ENCODE measurements at places on chromosomes 1 and 21.

DNA sequence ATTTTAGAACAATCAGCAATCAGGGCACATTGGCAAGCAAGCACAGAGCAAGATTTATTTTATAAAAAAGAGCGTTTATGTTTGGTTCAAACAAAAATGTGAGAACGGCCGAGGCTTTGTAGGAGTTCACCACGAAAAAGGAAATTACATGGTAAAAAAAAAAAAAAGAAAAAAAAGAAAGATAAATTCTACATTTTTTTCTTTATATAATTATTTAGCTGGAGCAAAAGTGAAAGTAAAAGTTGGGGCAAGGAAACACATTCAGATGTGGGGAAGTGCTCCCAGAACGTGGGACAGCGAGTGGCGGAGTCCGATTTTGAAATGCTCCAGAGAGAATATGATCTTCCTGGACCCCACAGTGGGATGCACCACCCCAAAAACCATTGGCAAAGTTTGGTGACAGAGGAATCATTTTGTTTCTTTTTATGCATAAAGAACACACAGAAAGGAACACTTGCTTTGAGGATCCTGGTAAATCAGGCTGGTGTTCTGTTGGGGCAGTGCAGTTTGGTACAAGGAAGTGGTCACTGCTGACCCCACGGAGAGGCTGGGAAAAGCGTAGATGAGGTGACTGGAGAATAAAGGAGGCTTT is 16.3 kb upstream of the ATP5PO start:
- DNase-seq = no peak

- no peak for DNase-seq
Measured at GRCh38 chr1:98210064-98210463, 289.2 kb upstream of the DPYD start.

DNA sequence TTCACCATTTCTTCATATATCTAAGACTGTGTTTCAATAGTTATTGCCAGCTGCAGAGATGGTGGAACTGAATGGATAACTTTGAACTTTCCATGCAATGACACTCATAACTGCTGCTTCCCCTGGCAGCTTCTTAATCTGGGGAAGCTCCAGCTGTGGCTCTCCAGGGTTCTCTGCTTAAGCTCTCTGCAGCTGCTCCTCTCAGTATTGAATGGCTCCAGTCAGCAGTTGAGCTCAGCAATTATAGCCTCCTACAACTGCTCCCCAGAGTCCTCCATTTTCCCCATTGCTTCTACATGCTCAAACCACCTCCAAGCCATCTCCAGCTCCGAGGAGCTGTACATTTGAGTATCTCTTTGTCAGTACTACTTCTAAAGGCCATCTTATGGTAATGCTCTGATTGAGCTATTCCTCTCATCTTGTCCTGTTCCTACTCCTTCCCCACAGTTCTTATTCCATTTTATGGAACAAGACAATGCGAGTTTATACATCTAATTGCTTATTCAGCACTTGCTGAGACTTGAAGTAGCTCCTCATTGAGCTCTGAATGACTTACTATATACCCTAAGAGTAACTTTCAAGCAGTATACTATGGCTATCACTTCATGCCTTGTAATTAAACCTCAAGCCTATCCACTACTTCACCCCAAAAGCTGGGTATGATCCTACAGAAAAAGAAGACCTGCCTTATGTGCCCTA is 362.4 kb downstream of the NEGR1 start:
- no peak for DNase-seq

DNA sequence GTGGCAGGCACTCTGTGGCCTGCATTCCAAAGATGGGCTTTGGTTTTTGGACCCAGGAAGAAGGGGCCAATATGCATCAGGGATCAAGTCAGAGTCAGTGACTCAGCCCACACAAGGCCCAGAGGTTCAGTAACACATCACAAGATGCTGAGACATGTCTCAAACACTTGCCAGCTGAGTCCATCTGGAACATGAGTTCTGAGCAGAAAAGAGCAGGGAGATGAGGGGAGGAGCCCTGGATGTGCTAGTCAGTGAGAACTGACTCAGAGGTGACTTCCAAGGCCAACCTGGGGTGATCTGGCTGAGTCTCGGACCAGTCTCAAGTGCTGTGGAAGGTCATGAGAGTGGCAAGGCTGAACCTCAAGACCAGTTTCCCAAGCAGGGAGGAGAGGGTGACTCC is 150.1 kb downstream of the CDC7 start:
- DNase-seq = no peak

DNA sequence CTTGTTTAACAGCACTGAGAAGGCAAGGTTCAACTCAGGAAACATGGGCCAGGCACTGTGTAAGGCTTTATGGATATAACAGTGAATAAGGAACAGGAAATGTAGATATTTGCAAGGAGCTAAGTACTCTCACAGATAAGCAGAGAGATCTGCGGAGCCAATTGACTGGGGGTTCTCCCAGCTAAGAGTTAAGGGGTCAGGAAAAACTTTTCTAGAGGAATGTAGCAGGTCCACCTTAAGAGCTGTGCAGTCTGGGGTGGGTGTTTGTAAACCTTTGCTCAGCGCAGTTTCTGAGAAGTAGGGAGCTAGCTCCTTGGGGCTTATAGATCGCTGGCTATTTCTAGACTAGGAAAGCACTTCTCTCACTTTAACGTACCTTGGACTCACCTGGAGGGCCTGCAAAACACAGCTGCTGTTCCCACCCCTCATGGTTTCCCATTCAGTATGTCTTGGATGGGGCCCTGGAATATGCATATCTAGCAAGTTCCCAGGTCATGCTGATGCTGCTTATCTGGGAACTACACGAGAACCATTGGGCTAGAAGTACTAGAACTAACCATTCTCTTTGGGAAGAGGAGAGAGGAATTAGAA is 51.7 kb downstream of the TLCD4 start:
- DNase-seq = no peak

DNA sequence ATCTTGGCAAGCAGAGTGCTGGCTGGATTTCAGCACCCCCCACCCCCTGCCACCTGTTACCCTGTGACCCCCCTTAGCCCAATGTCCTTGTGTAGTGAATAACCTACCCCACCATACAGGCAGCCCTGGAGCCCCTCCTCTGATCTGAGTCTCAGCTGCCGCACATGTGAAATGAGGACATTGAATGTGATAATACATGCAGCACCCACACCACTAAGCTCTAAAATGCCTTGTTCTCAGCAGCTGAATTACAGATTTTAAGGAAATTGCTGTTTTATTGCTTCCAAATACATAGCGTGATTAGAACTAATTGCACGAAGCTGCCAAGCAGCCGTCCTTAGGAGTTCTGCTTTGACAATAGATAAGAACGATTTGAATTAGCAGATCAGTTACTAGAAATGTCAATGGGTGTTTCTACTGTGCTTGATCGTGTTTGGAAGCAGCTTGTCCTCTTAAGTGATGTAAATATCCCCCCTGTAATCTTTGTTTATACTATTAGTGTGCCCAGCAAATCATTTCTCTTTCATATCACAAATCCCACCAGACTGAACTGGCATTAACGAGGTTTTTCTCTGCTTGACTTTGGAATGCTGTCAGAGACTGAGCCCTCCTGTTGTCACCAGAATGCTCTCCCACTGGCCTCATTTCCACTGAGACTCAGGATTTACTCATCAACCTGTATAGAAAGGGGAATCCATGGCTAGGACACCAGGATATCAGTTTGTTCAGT is 4.9 kb downstream of the SLAMF8 start:
- DNase-seq = no peak

DNA sequence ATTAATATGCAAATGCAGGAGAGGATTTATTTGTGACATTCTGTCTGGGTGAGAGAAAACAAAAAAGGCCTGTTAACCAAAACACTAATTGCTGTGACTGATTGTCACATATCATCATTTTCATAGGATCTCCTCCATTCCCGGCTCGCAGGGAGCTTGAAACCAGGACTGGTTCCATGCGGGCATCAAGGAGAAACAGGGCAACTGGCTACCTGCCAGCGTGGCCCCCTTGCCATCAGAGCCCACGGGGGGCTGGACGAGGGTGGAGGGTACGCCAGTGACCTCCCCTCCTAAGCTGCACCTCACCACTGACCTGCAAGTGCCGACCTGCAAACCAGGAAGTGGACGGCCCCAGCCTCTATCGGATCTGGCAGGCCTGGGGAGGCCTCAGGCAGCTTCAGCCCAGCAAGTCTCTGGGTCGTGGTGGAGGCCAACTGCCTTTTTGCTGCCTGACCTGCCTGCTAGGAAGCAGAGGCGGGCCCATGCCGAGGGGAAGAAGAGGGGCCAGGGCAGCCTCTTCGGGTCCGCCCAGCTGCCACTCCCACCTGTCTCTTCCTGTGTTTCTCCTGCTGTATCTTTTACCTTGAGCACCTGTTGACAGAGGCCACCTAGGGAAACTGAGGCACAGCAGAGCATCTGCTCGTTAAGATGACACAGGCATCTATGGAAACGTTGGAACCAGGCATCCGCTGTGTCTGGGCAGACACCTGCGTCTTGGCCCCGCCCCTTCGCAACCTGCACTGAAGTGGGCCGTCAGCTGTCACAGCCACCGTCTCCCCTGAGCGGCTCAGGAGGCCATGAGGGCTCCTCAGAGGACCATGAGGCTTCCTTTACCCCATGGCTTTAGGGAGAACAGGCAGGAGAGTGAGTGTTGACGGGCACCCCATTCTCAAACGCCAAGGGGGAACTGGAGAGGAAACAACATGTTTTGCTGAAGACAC is 74.8 kb downstream of the CASZ1 start:
- DNase-seq = no peak

DNA sequence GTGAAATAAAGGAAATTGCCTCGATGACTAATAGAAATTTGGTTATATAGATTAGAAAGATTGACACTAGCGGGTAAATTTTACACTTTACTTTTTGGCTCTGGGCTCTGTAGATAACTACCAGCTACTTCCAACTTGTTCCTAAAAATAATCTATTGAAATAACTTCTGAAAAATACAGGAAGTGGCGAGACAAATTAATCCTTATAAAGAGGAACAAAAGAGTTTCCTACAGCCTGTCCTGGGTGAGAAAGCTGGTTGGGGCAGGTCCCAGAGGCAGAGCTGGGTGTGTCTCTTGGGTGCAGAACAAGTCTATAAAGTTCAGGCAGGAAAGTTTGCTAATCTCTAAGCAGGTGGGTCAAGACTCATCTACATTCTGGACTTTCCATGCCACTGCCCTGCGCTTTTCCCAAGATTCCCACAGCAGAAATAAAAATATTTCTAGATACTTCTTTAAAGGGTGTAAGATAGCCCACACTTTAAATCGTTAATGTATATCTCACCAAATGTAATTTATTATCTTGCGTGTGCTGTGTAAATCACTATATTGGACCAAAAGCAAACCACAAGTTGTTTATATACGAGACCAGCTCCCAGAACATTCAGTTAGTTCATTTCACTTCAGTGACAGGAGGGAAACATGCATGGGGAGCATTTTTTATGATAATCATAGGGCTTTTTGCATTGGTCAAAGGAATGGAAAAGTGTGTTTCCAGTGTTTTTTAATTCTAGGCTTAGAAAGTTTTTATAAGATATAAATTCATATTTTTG is 70.1 kb upstream of the NRIP1 start:
- DNase-seq = no peak

DNA sequence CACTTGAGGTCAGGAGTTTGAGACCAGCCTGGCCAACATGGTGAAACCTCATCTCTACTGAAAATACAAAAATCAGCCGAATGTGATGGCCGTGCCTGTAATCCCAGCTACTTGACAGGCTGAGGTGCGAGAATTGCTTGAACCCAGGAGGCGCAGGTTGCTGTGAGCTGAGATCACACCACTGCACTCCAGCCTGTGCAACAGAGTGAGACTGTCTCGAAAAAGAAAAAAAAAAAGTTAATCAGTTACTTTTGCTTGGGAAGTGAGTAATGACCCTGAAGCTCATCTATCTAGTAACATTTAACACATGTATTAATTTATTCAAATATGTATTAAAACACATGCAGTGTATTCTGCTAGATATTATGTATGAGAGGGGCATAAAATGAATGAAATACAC is 49.4 kb downstream of the ZNF326 start:
- DNase-seq = no peak

GRCh38 chr1:6587261-6588005 is 7.6 kb downstream of the ZBTB48 start:
- DNase-seq = no peak

DNA sequence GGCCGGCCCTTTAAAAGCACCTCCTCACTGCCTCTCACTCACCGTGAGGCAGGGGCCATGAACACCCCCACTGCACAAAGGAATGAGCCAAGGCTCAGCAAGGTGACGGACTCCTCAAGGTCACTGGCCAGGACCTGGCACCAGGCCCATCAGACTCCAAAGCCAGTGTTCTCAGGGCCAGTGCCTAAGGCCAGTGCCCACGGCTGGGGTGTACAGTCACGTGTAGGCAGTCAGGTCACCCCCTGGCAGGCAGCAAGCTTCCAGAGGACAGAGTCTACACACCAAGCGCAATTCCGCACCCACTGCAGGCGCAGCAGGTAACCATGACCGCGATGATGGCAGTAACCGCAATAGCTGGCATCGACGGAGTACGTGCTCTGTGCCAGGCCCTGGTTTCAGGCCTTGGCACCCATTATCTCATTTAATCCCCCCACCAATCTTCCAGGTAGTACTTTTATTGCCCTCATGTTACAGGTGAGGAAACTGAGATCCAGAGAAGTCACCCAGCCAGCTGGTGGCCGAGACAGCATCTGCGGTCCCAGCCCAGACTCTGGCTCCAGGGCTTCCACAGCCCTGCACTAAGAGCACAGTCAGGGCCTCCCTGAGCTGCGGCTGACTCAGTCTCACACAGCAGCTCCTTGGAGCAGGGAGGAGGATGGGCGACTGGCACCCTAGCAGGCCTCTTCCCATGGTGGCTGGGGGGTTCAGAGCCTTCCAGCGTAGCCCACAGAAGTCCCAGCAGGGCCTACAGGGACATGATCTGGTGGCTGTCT is 27.0 kb downstream of the RAP1GAP start:
- no peak for DNase-seq

DNA sequence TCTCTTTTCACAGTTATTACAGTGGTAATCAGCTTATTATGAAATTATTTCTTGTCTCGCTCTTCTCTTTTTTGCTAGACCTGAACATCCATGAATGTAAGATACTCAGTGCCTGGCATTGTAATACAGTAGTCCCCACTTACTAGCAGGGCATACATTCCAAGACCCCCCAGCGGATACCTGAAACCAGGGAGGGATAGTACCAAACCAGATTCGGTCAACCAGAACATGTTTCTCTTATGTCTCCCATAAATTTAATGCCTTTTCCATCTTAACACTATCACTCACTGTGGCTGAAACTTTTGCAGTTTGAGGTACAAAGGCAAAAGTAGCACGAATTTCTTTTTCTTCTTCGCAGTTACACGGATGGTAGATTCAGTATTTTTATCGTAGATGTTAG is 24.6 kb upstream of the B3GALT2 start:
- DNase-seq = no peak
